Regular cardiac myocyte (primary cell): ENCODE measurements at places on chromosomes 5 and 9. TPM values are rescaled to one million over a fixed set of nuclear protein-coding genes. Genes with fewer than 3 reads are reported as not detected.

Gene CCNO
- under 0.01 and 0.56 TPM in 2 replicates for total RNA-seq

Gene PPP3R2
- not detected in 2 replicates for total RNA-seq

Gene ZMAT2
- total RNA-seq, result 72.7 and 81.1 TPM in 2 replicates

Gene IARS1
- total RNA-seq, result 274 and 314 TPM in 2 replicates

Gene RORB
- total RNA-seq, result under 0.01 TPM in 1 of 2 replicates, not detected in the other

Gene LHX2
- under 0.01 and 0.19 TPM in 2 replicates for total RNA-seq

Gene NAIP
- 0.96 and 2.0 TPM in 2 replicates for total RNA-seq

Gene PTTG1
- total RNA-seq, result 107 and 449 TPM in 2 replicates

Gene PCDHA10
- total RNA-seq, result 0.19 and 0.28 TPM in 2 replicates

Gene AQP7
- total RNA-seq, result 0.19 TPM in 1 of 2 replicates, not detected in the other

Gene SLC9A3
- total RNA-seq, result 0.77 and 1.1 TPM in 2 replicates

Gene ECM2
- 2.7 and 22.6 TPM in 2 replicates for total RNA-seq

Gene KLF9
- 14.6 and 52.7 TPM in 2 replicates for total RNA-seq

Gene PHF24
- 0.28 TPM in 1 of 2 replicates, not detected in the other for total RNA-seq

Gene TAF11L13
- total RNA-seq, result 0.28 TPM in 1 of 2 replicates, not detected in the other

Gene FBP2
- total RNA-seq, result not detected in 2 replicates

Gene SNX30
- total RNA-seq, result 13.6 and 14.9 TPM in 2 replicates

Gene ANKRD33B
- 1.3 and 2.3 TPM in 2 replicates for total RNA-seq

Gene SEMA6A
- 0.19 and 0.28 TPM in 2 replicates for total RNA-seq

Gene MARVELD2
- 0.38 and 0.56 TPM in 2 replicates for total RNA-seq
